Stimulated activated CD8-positive, alpha-beta memory T cell treated with anti-CD3 and anti-CD28 coated beads, Interleukin-7, amount 100 ng/mL, for 4 hours (primary cell): ENCODE measurements at places on chromosomes 1 and 21.

- DNase-seq, result no peak
Measured at GRCh38 chr1:28855469-28855951, 43.5 kb downstream of the OPRD1 start.

- no peak for DNase-seq
Measured at GRCh38 chr1:24486331-24487065, 16.1 kb upstream of the RCAN3 start.

- no peak for DNase-seq
Measured at GRCh38 chr21:26366781-26367180, 196.2 kb upstream of the APP start.

- no peak for DNase-seq
Measured at GRCh38 chr1:16351456-16351993, 755 bp downstream of the FBXO42 start.

- no peak for DNase-seq
Measured at GRCh38 chr21:45549626-45550463, 7.6 kb upstream of the SLC19A1 start.

- no peak for DNase-seq
Measured at GRCh38 chr1:204196068-204196795, at the start of gene KISS1. TSS of gene KISS1 (minus strand) at chr1:204196491. CDS start at chr1:204192876, 3,615 bp downstream.

- DNase-seq, result no peak
Measured at GRCh38 chr1:192159781-192160180, 1.5 kb downstream of the RGS18 start.

GRCh38 chr1:12383001-12383400 is 153.2 kb downstream of the VPS13D start:
- DNase-seq, result no peak

- no peak for DNase-seq
Measured at GRCh38 chr1:29579821-29580425, 343.6 kb downstream of the PTPRU start.

DNA sequence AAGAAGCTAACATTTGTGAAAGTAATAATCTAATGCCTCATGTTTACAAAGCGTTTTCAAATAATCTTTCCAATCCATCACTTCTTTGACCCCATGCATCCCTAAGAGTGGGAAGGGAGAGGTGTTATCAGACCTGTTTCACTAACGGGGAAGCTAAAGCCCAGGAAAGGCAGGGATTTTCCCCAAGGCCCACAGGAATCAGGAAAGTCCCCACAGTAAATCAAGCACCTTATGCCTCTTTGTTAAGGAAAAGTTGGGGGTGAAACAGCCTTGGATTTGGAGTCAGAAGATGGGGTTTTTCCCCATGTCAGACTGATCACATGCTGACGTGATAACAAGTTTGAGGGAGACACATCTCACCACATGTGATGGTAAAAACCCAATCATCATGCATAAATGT is 20.0 kb upstream of the ANGPTL7 start:
- no peak for DNase-seq

DNA sequence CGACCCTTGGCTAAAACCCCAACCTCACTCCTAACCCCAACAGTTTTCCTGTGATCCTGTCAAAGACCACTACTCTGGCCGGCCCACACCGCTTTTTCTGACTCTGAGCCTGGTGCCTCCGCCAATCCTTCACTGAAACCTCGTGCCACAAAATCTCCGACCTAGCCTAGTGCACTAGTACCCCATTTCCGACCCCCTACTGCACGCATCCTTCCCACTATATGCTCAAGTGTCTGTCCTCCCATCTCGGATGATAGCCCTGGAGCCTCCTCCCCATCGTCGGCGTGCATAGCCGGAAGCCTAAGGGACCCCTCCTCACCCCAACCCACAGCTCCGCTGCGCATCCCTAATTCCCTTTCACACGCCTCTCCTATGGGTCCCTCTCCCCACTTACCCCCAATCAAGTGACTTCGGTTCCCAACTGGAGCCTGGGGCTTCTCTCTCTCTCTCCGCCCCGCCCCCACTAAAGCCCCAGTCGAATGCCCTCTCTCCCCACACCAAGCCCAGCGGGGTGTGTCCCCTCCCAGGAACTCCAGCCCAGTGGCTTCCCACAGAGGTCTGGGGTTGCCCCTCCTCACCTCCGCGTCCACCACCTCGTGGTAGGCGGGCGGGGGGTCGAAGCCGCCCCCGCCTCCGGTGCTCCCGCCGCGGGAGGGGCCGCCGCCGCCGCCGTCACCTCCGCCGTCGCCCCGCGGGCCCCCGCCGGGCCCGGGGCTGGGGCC is 791 bp downstream of the USP24 start:
- no peak for DNase-seq

GRCh38 chr1:218667781-218668516 is 322.8 kb downstream of the TGFB2 start:
- DNase-seq, result no peak

GRCh38 chr1:239786464-239786863 is 305.2 kb upstream of the FMN2 start:
- no peak for DNase-seq

DNA sequence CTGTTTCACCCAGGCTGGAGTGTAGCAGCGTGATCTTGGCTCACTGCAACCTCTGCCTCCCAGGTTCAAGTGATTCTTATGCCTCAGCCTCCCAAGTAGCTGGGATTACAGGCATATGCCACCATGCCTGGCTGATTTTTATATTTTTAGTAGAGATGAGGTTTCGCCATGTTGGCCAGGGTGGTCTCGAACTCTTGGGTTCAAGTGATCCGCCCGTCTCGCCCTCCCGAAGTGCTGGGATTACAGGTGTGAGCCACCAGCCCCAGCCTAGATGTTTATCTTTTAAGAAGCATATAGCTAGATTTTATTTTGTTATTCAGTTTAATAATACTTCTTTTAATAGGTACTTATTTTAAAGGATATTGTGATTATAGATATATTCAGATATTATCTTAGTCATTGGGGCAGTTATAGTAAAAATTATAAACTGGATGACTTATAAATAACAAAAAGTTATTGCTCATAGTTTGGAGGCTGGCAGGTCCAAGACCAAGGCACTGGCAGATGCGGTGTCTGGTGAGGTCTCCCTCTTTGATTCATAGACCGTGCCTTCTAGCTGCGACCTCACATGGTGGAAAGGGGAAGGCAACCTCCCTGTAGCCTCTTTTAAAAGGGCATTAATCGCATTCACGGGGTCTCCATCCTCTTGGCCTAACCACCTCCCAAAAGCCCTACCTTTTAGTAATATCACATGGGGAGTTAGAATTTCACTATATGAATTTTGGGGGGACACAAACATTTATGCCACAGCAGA is 3.1 kb upstream of the KCNE2 start:
- DNase-seq, result no peak

GRCh38 chr1:75522389-75522788 is 88.5 kb downstream of the SLC44A5 start:
- no peak for DNase-seq

GRCh38 chr1:44326024-44326701 is 28.9 kb downstream of the ERI3 start:
- DNase-seq, result no peak

DNA sequence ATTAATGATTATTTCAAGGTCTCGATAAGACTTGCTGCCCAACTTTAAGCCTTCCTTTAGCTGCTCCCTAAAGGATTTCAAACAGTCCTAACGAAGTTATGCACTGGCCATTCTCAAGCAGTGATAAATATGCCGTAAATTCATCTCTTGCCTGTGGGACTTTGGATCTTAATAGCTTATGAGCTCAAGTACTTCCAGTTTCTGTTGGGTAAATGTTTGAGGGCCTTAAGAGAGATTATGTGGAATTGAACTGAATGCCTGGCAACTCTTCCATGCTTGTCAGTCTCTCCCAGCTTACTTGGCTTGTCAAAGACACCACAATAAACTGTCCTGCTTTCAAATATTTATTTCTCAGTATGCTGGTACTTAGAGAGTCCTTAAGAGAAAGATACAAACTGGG is 3.5 kb upstream of the OR10J4 start:
- no peak for DNase-seq

GRCh38 chr1:1286313-1287261 is 6.4 kb downstream of the SCNN1D start:
- no peak for DNase-seq

DNA sequence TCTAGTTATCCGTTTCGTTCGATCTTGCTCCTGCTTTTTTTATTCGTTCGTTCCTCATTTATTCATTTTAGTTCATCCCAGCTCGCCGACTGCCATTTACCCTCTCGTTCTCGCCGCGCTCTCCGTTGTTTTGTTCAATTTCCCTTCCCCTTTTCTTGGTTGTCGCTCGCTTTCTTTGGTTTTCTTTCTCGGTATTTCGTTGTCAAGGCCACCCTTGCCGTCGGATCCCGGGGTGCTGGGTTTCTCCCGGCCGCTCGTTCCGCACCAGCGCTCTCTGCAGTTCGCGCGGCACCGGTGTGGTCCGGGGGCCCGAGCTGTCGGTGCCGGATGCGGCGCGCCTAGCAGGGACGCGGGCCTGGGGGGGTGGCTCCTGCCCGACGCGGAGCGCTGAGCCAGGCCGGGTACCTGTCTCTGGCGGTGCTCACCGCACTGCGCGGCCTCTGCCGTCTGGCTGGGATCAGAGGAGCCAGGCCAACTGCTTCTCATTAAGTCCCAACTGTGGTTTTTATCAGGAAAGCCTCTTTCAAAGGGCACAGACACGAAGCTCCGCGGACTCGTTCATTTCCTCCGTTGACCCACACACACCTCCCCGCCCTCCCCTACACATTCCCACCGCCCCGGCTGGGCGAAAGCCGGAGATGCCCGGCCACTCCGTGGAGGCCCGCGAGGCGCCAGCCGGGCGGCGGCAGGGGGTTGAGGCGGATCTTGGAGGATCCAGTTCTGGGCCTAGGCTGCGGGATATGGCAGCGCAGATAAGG is 1.6 kb downstream of the ALX3 start:
- DNase-seq, result no peak

DNA sequence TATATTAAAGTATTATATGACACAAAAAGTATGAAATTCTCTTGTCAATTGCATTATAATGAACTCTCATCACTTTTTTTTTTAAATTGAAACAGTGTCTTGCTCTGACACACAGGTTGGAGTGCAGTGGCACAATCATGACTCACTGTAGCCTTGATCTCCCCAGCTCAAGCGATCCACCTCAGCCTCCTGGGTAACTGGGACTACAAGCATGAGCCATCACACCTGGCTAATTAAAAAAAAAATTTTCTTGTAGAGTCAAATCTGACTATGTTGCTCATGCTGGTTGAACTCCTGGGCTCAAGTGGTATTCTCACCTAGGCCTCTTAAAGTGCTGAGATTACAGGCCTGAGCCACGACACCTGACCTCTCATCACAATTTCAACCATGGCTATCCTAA is 259.3 kb downstream of the S1PR1 start:
- DNase-seq, result peak; percentile 0

DNA sequence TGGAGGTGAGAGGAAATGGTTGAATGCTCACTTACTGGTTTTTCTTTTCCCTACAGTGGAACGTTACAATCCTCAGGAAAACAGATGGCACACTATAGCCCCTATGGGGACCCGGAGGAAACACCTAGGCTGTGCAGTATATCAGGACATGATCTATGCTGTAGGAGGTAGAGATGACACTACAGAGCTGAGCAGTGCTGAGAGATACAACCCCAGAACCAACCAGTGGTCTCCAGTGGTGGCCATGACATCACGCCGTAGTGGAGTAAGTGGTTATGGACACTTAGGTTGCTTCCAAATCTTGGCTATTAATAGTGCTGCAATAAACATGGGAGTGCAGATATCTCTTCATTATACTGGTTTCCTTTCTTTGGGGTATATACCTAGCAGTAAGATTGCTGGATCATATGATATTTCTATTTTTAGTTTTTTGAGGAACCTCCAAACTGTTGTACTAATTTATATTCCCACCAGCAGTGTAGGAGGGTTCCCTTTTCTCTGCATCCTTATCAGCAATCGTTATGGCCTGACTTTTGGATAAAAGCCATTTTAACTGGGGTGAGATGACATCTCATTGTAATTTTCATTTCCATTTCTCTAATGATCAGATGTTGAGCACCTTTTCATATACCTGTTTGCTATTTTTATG is 48.8 kb upstream of the DARS2 start:
- no peak for DNase-seq

GRCh38 chr1:17235135-17235885 is 13.6 kb upstream of the PADI3 start:
- DNase-seq, result no peak

GRCh38 chr21:41641821-41642701 is 124.8 kb downstream of the RIPK4 start:
- DNase-seq, result no peak

DNA sequence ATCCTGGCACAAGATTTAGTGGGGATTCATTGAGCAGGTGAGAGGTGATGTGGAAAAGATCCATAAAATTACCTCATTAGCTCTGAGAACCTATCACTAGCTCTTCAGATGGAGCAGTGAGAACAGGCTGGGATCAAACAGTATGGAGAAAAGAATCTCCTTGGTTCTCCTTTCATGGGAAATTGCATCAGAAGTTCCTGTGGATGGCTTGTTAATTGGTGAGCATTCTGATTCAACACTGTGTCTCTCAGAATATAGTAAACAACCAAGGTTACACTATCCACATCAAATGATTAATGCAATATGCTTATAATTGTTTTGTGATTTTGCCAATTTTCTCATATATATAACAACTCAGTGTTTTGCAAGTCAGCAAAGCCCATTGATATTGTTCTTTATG is 8.3 kb upstream of the CD55 start:
- DNase-seq, result no peak

DNA sequence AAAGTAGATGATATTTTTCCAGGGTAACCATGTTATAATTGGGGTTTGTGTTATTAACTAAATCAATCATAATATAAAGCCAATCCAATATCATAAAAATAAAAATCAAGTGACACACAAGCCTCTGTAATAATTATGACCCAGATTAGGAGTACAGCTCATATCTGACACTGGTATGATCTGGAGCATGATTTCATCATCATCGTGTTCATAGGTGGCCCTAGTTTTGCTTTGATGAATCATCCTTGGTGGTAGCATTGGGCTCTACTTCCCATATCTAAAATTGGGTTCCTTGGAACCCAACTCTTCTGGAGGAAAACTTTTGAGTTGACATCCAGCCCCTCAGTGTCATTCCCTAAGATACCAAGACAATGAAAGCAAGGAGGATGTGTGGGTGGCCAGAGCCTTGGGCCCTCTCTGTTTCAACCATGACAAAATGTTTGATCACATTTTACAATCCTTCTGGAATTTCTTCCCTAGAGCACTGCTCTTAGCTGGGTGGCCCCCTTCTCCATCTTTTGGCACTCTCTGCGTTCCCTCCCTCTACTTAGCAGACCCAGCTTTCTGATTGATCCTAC is 37.0 kb upstream of the ENAH start:
- DNase-seq, result no peak

DNA sequence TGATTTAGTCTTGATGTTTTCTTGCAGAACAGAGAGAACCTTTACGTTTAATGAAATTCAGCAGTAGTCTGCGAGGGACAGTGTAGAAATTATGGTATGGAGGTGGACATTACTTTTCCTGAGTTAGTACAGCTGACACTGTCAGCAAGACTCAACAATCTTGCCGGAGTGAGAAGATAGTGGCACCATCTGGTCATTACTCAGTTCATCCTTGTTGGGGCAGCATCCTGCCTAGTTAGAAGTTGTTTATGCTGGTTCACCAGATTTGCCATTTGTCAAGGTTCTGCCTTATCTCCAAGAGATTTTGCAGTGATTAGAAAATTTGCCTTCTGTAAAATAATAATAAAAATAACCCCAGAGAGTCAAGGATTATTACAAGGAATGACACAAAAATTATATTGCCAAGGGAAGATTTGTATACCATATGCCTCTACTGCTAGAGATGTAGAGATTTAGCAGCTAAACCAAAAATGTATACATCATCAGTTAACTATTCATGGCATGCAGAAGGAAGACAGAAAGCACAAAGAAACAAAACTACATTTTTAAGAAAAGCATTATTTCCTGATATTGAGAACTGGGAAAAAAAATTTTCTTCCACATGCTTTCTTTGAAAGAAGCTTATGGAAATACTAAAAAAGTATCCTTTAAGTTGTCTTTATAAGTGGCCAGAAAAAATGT is 1967.4 kb downstream of the NCAM2 start:
- DNase-seq, result no peak
